ENCODE measurements at places on chromosomes 2 and 18.

DNA sequence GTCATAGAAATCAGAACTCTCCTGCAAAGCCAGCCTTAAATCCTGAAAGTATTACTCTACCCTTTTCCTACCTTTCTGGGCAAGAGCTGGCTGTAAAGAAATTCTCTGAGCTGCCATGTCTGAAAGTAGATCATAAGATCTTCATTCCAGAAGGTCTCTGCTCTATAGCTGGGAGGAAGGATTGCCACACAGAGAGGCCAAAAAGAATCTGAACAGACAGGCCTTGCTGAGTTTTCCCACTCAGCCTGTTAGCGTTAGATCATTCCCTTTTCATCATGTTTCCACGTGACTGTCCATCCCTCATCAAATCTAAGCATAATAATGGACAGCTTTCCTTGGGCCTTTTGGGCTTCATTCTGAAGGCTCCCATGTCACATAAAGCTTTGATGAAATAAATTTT lies 43.2 kb upstream of the FHL2 start:
- no peak for DNase-seq

DNA sequence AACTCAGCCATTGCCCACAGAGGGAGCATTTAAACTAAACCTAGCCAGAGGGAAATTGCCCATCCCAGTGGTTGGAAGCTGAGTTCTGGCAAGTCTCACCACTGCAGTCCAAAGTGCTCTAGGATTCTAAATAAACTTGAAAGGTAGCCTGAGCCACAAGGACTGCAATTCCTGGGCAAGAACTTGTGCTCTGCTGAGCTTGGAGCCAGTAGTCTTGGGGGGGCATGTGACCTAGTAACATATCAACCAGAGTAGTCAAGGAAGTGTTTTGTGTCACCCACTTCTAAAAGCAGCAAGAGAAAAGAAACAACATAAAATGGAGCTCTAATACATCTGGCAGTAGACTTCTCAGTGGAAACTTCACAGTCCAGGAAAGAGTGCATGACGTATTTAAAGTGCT lies 167.0 kb downstream of the PTH2R start:
- DNase-seq = no peak

- DNase-seq = no peak
These were observed 3.2 kb downstream of the ELMOD3 start for GRCh38 chr2:85357736-85358135.

DNA sequence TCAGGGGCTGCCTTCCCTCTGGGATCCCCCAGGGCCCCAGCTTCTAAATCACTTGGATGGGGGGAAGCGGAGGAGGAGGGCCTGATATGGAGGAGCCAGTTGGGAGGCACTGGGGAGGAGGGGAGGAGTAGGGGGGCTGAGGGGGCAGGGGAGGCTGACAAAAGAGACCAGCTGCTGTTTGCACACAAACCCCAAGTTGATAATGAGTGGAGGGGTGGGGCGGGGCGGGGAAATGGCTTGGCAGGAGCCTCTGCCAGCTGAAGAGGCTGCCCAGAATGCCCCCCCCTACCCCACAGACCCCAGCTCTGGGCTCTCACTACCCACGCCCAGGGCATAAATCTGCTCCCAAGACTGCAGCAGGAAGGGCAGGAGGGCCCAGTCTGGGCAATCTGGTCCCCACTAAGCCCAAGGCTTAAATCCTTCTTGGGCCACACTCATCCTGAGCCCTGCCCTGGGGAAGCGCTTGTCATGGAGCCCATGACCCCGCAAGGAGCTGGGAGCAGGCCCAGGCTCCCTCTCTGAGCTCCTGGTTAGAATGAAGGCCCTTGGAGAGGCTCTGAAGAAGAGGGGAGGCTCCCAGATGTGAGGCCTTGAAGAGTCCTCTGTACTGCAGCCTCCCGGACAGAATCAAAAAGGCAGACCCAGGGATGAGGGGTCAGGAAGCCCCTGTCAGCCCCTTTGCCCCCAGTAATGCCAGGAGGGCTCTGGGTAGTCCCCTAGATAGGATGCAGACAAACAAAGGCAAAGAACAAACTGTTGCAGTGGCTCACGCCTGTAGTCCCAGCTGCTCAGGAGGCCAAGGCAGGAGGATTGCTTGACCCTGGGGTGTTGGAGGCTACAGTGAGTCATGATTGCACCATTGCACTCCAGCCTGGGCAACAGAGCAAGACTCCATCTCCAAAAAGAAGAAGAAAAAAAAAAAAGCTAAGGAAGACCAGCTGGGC lies 24.8 kb upstream of the PTMA start:
- DNase-seq = no peak

GRCh38 chr2:54878182-54878581 lies 154.7 kb downstream of the EML6 start:
- DNase-seq = no peak
